ENCODE measurements at places on chromosomes 5 and 9.
A peak's percentile ranks its signal among the peaks of the same experiment; 100 is the strongest.

GRCh38 chr9:138009016-138009802 lies 131.6 kb downstream of the CACNA1B start:
- no peak for DNase-seq

- DNase-seq = no peak
These were observed 9.6 kb upstream of the PTGES2 start for GRCh38 chr9:128136816-128137793.

GRCh38 chr9:4389755-4390154 lies 89.9 kb upstream of the GLIS3 start:
- DNase-seq = no peak

- no peak for DNase-seq
These were observed 270.7 kb upstream of the WWC1 start for GRCh38 chr5:168020542-168021294.

DNA sequence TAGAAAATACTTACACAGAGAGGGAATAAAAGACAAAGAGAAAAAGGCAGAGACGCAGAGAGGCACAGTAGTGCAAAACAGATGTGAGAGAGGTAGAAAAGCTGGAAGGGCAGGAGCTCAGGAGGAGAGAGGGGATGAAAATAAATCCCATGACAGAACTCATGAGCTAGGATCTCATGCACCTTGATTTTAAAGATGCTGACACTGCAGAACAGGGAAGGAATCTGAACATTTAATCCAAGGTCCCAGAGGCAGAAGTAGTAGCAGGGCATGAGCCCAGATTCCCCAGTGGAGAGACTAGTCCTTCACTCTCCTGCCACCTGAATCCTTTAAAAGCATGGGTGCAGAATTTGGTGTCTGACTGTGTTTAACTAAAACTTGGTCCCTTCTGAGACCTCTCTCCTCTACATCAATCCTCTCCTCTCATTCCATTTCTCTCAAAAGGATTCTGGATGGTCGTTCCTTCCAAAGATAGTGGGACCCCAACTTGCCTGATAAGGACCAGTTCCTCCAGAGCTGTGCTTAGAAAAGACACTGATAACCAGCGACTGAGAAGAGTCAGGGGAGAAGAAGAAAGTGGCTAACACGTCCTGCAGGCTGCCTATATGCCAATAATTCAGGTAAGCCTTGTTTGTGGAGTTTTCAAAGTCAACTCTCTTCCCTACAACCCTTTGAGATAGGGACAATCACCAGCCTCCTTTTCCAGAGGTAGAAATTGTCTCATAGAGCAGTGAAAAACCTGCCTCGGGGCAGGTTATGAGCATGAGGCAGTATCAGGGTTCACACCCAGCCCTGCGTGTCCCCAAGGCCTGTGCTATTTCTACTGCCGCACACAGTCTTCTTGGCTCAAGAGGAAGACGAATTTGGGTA lies 203.2 kb upstream of the TRIM32 start:
- no peak for DNase-seq

DNA sequence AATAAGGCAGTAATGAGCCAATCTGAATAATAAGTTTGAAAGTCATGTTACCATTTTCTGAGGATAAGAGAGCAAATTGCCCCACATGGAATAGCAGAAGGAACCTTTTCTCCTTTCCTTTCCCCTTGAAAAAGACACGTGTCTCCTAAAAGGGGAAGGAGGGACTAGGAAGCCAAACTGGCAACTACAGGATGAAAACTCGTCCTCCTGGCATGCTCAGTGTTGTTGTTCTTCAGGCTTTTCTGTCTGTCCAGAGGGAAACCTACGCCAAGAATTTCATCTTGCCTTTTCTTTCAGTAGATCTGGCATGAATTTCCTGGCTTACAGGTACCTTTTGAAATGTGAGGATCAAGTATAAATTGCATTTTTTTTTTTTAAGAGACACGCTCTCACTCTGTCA lies 355.9 kb upstream of the TLE4 start:
- DNase-seq = no peak

DNA sequence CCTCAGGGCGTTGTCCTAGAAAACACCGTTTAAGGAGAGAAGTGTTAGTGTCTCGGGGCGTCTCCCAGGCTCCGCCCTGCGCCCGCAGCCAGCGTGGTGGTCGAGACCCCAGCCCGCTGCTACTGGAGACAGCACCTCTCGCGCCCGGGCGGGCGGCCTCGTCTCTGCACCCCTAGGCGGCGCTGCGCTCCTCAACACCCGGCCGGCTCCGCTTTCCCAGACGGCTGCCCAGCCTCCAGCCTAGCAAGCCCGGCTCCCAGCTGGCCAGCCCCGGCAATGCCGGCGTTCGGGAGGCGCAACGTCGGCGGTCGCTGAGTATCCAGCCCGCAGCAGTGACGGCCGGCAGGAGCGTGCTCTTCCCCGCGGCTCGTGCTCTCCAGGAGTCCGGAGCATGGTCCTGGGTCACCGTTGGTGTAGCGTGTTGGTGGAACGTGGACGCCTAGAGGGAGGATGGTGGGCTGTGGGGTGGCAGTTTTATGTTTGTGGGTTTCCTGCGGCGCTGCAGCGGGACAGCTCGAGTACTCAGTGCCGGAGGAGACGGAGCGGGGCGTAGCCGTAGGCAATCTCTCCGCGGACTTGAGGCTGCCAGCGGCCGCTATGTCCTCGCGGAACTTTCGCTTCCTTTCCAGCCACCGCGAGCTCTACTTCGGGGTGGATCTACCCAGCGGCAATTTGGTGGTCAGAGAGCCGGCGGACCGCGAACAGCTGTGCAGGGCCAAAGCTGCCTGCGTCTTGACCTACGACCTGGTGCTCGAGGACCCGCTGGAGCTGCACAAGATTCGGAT lies 536 bp downstream of the PCDHAC1 start:
- DNase-seq = peak; percentile 7
